Chondrocyte (in vitro differentiated cells): ENCODE measurements at places on chromosomes 6 and 20. TPM values are rescaled to one million over a fixed set of nuclear protein-coding genes. Genes with fewer than 3 reads are reported as not detected.

DNA sequence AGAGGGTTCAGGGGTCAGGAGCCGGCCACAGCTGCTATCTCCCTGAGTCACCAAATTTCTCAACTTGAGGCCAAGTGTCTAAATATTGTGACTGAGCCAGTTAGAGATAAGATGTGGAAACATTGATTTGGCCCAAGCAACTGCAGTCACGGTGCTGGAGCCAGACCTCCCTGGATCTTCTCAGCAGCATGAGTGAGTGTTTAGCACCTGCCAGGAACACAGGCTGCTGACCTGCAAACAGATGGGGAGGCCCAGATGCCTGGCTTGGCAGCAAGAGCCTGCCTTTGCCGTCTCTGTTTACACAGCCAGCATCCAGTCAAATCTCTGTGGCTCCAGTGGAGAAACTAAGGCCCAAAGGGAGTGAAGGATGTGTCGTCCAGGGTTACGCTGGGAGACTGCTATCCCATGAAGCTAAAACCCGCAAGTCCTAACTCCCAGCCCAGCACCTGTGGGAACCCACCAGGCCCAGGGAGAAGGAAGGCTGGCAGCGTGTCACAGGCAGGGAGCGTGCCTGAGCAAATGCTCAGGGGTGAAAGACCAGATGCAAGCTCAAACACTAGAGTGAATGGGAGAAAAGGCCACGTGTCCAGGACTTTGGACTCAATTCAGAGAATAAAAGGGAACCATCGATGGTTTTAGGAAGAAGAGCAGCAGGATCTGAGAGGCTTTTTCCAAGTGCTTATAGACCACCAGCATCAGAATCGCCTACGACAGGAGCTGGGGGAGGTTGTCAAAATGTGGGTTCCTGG is 15.9 kb upstream of the PTGIS start:
- DNase-seq, result no peak
- no peaks in the 10 kb centered on the region for H3K36me3 ChIP-seq
- H3K27me3 ChIP-seq, result no peaks in the 10 kb centered on the region
- peaks cover 93% of the 10 kb centered on the region for H3K4me1 ChIP-seq
- H3K4me3 ChIP-seq, result no peak overlapping the region

DNA sequence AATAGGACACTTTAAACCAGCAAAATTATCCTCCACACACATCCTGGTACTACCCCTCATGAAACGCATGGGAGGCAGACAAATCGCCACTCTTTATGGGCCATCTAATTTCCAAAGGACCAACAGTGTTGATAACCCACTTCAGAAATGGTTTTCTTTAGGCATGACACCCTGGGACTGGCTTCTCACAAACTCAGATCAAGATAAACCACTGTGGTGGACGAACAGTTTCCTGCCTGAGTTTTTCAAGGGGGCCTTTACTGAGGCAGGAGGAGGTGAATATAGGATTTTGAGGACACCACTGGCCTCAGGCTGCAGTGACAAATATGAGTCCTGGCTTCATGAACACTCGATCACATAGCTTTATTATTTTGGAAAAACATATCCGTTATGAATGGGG is 26.0 kb downstream of the TRAM2 start:
- H3K27ac ChIP-seq, result peak overlapping the region; percentile 98
- peaks cover 94% of the 10 kb centered on the region for H3K4me1 ChIP-seq
- no peaks in the 10 kb centered on the region for H3K27me3 ChIP-seq
- DNase-seq, result no peak
- H3K36me3 ChIP-seq, result peaks cover 11% of the 10 kb centered on the region

DNA sequence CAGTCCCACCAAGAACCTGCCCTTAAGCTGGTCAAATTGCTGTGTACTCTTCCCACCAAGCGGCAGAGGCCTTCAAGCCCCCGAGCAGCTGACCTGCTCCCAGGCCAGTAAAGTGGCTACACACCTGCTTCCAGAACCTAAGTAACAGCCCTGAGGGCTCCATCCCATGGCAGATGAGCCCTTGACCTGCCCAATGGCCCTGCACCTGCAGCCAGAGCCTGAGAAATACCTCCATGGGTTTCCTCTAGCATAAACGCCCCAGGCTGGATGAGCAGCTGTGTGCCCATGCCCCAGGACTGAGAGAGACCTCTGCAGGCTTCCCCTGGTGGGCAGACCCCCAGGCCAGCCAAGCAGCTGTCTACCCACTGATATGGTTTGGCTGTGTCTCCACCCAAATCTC is 123.0 kb upstream of the LAMA2 start:
- H3K27me3 ChIP-seq, result peaks cover 26% of the 10 kb centered on the region
- peaks cover 1% of the 10 kb centered on the region for H3K36me3 ChIP-seq
- no peak overlapping the region for H3K27ac ChIP-seq
- H3K4me1 ChIP-seq, result no peaks in the 10 kb centered on the region
- H3K4me3 ChIP-seq, result no peak overlapping the region

DNA sequence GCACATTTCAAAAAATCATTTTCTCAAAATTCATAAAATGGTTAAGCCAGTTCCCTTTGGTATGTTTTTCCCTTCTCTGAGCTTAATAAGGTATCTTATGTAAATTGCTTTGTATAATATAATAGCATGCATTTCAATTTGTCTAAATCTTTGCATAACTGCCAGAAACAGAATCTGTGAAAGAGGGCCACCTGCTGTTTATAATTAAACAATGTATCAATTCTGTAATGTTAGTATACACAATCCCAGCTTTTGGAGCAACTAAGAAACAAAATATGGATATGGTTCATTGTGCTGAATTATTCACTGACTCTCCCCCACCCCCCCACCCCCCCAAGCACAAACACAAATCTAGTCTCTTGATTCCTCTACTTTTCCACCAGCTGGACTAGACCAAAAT is 54.8 kb downstream of the GPX5 start:
- H3K4me1 ChIP-seq, result peaks cover 8% of the 10 kb centered on the region
- no peaks in the 10 kb centered on the region for H3K27me3 ChIP-seq

- peaks cover 15% of the 10 kb centered on the region for H3K4me1 ChIP-seq
- H3K27ac ChIP-seq, result no peak overlapping the region
- peaks cover 64% of the 10 kb centered on the region for H3K27me3 ChIP-seq
- no peaks in the 10 kb centered on the region for H3K36me3 ChIP-seq
- DNase-seq, result peak; percentile 41
- no peak overlapping the region for H3K4me3 ChIP-seq
Observed at GRCh38 chr20:46133886-46134654, 16.0 kb downstream of the CD40 start.

DNA sequence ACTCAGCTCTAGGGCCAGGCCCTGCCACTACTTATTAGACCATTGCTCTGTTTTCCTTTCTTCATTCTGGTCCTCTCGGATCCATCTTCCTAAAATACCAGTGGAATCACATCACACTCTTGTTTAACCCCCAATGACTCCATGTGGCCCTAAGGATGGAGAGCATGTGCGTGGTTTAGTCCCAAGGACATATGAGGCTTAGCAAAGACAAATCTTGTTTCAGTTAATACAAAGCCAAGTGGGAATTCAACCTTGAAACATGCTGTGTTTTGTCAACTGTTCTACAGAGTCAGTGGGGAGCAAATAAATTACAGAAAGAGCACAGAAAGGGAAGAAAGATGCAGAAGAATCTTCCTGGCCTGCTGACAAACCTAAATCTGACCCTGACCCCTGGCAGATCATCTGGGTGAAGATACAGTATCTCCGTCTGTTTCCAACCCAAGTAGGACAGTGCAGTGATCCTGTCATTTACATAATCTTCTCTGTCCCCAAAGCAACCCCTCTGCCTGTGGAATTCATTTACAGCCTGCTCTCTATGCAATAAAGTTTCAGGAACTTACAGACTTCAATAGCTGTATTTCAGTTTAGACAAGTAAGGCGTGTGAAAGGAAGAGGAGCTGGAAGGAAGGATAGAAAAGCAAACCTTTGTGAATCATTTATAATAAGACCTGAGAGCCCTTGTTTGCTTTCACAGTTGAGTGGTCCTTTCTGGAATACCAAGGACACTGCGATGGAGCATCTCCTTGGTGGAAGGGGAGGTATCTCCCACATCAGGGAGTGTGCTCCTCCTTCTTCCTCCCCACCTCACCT is 144.0 kb downstream of the THBS2 start:
- no peak for DNase-seq
- H3K27ac ChIP-seq, result no peak overlapping the region
- no peaks in the 10 kb centered on the region for H3K27me3 ChIP-seq
- H3K4me3 ChIP-seq, result no peak overlapping the region

DNA sequence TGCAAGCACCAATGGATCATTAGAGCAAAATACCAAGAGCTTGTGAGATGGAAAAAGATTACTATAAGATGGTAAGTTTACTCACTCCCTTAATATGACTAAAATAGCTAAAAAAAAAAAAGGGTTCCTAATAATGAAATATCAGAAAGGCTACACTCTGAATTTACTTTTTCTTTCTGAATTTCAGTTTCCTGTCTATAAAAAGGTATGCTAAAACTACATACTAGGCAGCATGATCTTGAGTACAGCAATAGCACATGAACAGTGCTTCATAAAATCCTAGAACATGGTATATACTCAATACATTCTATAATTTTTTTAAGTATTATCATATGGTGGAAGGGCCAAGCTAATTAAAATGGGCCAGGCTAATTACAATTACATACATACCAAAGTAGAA is 24.0 kb upstream of the FAM135A start:
- no peak for DNase-seq
- H3K4me3 ChIP-seq, result no peak overlapping the region
- H3K4me1 ChIP-seq, result no peaks in the 10 kb centered on the region
- peaks cover 27% of the 10 kb centered on the region for H3K27me3 ChIP-seq

DNA sequence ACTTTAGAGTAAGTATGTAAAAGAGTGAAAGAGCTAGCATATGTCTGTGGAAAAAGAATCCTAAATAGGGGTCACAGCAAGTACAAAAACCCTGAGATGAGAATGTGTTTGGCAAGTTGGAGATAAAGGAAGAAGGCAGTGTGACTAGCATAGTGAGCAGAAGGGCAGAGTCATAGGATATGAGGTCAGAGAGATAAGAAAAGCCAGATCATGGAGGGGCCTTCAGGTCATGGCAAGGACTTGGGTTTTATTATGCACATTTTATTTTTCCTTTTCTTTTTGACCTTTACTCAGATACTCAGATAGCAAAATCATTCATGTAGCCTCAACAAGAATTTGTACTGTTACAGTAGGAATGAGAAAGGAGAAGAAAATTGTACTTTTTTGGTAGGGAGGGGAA is 138.0 kb downstream of the GJA1 start:
- DNase-seq, result no peak
- peaks cover 8% of the 10 kb centered on the region for H3K4me1 ChIP-seq
- H3K27me3 ChIP-seq, result no peaks in the 10 kb centered on the region

GRCh38 chr6:143601504-143601903 is 76.3 kb upstream of the PHACTR2 start:
- no peaks in the 10 kb centered on the region for H3K36me3 ChIP-seq
- peaks cover 11% of the 10 kb centered on the region for H3K4me1 ChIP-seq
- no peak overlapping the region for H3K27ac ChIP-seq
- no peak for DNase-seq
- no peak overlapping the region for H3K4me3 ChIP-seq

- peaks cover 8% of the 10 kb centered on the region for H3K4me1 ChIP-seq
- peak; percentile 81 for DNase-seq
- no peak overlapping the region for H3K4me3 ChIP-seq
- H3K36me3 ChIP-seq, result no peaks in the 10 kb centered on the region
Observed at GRCh38 chr6:170101281-170102035, 189.4 kb downstream of the DLL1 start.

- H3K27ac ChIP-seq, result no peak overlapping the region
- H3K36me3 ChIP-seq, result no peaks in the 10 kb centered on the region
- peaks cover 7% of the 10 kb centered on the region for H3K27me3 ChIP-seq
- DNase-seq, result no peak
Observed at GRCh38 chr20:58196402-58197184, 31.9 kb downstream of the ANKRD60 start.

DNA sequence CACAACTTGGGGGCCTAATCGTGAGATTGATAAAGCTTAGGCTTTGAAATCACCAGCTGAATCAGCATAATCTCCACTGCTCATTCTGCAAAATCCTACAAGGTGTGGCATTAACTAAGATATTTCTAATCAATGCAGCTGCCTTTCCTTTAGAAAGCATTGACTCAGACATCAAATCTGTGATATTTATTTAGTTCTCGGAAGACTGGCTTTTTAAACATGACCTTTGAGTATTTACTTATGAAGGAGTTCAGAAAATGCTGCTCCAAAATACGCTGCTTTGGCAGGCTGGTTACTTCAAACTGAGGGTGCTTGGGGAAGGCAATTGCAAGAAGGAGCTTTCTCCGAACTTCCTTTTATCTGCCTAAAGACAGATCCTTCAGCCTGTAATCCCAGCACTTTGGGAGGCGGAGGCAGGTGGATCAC is 23.7 kb upstream of the FUCA2 start:
- no peaks in the 10 kb centered on the region for H3K27me3 ChIP-seq
- no peak overlapping the region for H3K27ac ChIP-seq
- no peak overlapping the region for H3K4me3 ChIP-seq
- DNase-seq, result no peak
- H3K4me1 ChIP-seq, result peaks cover 8% of the 10 kb centered on the region

- no peak overlapping the region for H3K27ac ChIP-seq
- no peak overlapping the region for H3K4me3 ChIP-seq
- no peak for DNase-seq
- no peaks in the 10 kb centered on the region for H3K4me1 ChIP-seq
- no peaks in the 10 kb centered on the region for H3K27me3 ChIP-seq
Observed at GRCh38 chr20:55893031-55893430, 112.3 kb downstream of the CBLN4 start.

DNA sequence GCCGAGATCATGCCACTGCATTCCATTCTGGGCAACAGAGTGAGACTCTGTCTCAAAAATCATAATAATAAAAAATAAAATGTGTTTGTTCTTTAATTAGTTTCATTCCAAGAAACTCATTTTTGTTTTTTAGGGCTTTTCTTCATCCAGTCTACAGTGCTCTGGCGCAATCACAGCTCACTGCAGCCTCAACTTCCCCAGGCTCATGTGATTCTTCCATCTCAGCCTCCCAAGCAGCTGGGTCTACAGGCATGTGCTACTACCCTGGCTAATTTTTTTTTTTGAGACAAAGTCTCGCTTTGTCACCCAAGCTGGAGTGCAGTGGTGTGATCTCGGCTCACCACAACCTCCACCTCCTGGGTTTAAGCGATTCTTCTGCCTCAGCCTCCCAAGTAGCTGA is 143.6 kb upstream of the JARID2 start:
- H3K27ac ChIP-seq, result no peak overlapping the region
- H3K4me1 ChIP-seq, result no peaks in the 10 kb centered on the region
- peaks cover 3% of the 10 kb centered on the region for H3K36me3 ChIP-seq
- no peak overlapping the region for H3K4me3 ChIP-seq

DNA sequence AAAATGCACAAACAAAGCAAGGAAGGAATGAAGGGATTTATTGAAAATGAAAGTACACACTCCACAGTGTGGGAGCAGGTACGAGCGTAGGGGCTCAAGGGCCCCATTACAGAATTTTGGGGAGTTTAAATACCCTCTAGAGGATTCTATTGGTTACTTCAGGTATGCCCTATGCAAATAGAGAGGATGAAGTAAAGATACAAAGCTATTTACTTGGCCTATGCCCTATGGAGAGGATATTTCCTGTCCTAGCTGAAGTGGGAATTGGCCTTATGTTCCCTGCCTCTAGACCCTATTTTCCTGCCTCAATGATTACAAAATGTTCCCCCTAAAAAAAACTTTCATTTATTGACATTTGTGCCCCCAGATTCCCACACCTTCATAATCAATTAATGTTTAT is 59.7 kb upstream of the ASIP start:
- H3K27me3 ChIP-seq, result peaks cover 25% of the 10 kb centered on the region
- no peak for DNase-seq
- no peaks in the 10 kb centered on the region for H3K36me3 ChIP-seq

The GABRR1 gene
- not detected in 3 replicates for total RNA-seq

The MEP1A gene
- total RNA-seq, result not detected in 3 replicates

The C6orf141 gene
- total RNA-seq, result not detected in 3 replicates

The PPIL1 gene
- 25.0 to 33.5 TPM (median 25.6 TPM) in 3 replicates for total RNA-seq

The LATS1 gene
- total RNA-seq, result 32.3 to 34.6 TPM (median 34.6 TPM) in 3 replicates

The MRAP2 gene
- 17.6 to 47.0 TPM (median 19.5 TPM) in 3 replicates for total RNA-seq

The OGFRL1 gene
- total RNA-seq, result 3.9 to 6.5 TPM (median 6.3 TPM) in 3 replicates
